ENCODE measurements at places on chromosomes 13 and 19.

GRCh38 chr13:80585531-80585930 lies 244.6 kb upstream of the SPRY2 start:
- no peak for DNase-seq

GRCh38 chr13:49893591-49893990 lies 42.5 kb downstream of the SPRYD7 start:
- no peak for DNase-seq

DNA sequence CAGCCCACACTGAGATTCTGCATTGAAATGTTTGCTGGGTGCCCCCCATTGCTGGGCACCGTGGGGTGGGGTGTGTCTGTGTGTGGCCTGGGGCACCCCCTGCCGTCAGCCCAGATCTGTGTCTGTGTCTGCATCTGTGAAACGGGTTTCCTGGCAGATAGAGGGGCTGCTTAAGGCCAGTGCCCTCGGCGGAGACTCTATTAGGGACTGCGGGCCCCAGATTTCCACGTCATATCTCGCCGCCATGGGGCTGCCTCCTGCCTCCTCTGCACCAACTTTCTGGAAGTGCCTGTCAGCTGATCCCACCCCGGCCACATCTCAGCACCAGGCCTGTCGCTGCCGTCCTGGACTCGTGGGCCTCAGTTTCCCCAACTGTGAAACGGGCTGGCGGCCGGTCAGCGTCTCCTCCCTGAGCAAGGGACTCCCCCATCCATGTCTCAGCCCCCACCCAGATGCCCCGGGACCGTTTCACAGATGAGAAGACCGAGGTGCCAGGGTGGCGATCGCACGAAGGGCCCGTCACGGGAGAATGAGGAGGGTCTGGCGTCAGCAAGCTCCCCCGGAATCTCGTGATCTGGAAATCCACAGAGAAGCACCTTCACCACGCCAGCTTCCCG lies 21.4 kb downstream of the ARID3A start:
- DNase-seq: no peak

DNA sequence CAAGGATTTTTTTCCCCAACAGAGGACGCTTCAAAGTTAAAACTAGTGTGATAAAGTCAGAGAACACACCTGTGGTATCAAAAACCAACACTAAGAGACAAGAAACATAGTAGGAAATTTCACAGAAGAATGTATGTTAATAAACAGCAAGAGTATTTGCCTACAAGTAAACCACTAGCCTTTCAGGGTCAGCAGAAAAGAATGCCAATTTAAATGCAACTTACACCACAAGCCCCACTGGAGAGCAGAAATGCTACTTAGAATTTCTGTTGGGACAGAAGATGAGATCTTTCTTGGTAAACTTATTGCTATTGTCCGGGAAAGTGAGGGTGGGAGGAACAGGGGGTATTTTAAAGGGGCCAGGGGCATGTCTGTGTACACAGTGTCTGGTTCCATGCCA lies 68.6 kb downstream of the STK24 start:
- DNase-seq: no peak

DNA sequence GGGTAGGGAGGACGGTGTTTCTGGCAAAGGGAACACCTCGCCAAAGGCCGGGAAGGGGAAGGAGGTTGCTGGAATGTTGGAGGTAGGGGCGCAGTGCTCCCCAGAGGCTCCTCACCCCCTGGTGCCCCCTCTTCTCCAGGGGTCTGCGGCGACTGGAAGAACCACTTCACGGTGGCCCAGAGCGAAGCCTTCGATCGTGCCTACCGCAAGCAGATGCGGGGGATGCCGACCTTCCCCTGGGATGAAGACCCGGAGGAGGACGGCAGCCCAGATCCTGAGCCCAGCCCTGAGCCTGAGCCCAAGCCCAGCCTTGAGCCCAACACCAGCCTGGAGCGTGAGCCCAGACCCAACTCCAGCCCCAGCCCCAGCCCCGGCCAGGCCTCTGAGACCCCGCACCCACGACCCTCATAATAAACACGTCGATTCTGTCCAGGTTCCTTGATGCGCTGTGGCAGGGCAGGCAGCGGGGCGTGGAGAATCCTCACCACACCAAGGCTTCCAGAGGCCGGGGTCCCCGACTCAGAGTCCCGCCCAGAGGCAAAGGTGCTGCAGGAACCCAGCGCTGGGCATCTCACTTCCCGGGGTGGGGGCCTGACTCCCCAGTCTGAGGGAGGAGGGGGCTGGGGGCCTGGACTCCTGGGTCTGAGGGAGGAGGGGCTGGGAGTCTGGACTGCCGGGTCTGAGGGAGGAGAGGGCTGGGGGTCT lies 7.4 kb upstream of the SPACA4 start:
- DNase-seq: no peak

GRCh38 chr19:9934132-9934950 lies 2.0 kb downstream of the OLFM2 start:
- peak; percentile 37 for DNase-seq

- no peak for DNase-seq
Measured at GRCh38 chr19:50430888-50431342, 1.8 kb upstream of the MYBPC2 start.

DNA sequence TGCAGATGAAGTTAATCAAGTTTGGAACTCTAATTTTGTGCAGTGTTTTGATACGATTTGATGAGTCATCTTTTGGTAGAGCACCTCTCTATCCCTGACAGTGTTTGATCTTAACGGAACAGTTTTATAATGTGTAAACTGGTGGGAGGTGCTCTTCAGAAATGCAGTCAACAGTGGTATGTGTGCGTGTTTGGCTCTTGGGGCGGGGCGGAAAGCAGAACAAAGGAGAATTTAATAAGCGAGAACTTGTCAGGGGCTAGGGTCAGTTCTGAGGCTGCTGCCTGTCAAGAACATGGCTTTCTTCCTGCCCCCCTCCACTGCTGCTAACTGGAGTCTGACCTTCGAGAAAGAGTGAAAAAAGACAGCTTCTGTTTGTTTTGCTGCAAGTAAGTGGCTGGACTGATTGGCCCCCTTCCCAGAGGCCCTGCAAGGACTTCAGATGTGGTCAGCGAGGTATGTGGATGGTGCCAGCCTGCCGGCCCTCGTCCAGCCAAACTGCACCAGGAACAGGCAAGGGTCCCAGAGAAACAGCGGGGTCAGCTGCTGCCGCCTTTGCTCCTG lies 40.8 kb downstream of the BBC3 start:
- peak; percentile 30 for DNase-seq

GRCh38 chr13:46321494-46322225 lies 65.4 kb downstream of the RUBCNL start:
- DNase-seq: peak; percentile 31

GRCh38 chr13:46179491-46179908 lies 2.5 kb downstream of the LCP1 start:
- DNase-seq: no peak

- no peak for DNase-seq
Measured at GRCh38 chr19:57241176-57241575, 744 bp downstream of the ZNF805 start.

DNA sequence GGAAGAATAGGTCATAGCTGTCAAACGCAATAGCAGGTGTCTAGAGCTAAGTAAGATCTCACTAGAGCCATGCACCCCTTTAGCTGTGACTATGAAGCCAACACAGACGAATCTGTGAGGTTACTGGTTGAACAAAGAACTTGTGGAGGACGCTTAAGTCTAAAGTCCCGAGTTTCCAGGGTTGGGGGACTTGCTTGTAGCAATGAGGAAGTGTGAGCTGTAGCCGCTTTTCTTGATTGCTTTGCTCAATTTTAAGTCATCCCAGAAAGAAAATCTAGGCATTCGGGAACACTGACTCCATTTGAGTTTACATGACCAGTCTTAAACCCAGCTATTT lies 1.6 kb downstream of the GPC5 start:
- no peak for DNase-seq

GRCh38 chr19:13717194-13717643 lies 47.1 kb upstream of the MRI1 start:
- no peak for DNase-seq

DNA sequence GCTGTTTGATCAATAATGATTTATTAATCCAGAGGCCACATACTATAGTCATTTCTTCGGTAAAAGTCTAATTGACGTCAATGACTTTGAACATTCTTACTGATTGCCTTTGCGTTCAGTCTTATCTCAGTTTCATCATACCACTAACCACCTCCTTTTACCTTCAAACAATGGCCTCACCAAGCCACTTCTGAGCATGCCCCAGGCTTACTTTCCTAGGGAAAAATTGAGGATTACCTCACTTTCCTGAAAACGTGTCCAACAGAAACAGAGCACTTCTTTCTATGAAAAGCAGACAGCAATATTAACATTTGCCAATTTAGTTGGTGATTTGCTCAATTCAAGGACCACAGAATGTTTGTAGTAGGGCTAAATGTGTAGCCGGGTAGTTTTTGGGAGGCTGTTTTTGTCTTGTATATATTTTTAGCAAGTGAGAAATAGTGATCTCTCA lies 157.6 kb downstream of the KLF5 start:
- no peak for DNase-seq

- no peak for DNase-seq
Measured at GRCh38 chr13:56201834-56202233, 938.9 kb upstream of the PRR20A start.

DNA sequence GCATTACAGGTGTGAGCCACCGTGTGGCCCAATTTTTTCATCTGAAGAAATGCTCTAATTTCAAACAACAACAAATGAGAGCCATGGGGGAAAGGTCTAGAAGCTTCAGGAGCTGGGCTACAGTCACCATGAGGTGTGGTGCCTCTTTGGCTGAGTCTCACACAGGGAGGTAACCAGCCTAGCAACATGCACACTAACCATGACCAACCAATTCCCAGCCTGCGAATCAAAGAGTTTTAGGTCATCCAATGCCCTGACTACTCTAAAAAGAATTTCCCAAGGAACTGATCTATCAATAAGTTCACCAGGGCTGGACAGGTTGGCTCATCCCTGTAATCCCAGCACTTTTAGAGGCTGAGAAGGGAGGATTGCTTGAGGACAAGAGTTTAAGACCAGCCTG lies 29.9 kb downstream of the PBX4 start:
- DNase-seq: no peak

DNA sequence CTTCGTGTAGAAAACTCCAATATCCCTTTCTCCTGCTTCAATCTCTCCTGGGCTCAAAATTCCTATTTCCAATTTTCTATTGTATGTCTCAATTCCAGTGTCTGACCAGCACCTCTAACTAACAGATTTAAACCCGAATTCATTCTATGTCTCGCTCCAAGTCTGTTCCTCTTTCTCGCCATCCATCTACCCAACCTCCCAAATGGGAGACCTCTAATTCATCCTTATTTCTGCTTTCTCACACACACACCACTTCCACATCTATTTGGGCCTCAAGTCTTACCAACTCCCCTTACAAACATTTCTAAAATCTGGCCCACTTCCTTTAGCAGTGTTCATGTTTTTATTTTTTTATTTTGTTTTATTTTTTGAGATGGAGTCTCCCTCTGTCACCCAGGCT lies 53.3 kb downstream of the MBD3L2B start:
- no peak for DNase-seq

Measured in activated CD4-positive, CD25-positive, alpha-beta regulatory T cell (primary cell).